COLO829 (cell line): ENCODE measurements at places on chromosomes 1 and 21.

DNA sequence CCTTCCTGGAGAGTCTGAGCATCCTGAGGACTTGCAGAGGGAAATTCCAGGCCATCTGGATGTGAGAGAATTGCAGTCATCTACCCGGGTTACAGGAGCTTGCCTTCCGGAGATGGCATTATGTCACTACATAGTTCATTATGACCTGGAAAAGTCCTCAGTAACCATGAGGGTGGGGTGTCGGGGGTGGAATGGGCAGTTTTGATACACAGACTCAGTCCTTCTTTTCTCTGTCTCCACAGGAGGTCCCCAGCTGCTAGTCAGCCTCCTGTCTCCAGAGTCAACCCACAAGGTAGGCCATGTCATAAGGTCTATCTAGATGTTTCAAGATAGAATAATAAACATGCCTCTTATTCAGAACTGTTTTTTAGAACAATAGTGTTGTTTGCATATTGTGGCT, 268.2 kb upstream of the SGIP1 start:
- DNase-seq, result no peak

DNA sequence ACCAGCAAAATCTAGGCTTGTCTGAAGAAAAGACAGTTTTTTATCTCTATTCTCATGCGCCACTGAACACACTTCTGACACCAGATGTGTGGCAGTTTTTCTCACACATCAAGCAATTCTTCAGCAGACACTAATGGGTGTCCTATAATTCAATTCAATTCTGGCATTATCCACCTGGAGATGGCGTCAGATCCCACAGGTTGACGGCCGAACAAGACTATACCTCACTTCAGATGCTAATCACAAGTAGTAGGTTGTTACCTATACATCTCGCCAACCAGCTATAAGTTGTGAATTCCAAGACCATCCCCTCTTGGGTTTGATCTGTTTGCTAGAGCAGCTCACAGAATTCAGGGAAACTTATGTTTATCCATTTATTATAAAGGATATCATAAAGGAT, 89.9 kb upstream of the ARTN start:
- DNase-seq, result no peak

GRCh38 chr1:13836136-13836535, 136.1 kb downstream of the PRDM2 start:
- no peak for DNase-seq

DNA sequence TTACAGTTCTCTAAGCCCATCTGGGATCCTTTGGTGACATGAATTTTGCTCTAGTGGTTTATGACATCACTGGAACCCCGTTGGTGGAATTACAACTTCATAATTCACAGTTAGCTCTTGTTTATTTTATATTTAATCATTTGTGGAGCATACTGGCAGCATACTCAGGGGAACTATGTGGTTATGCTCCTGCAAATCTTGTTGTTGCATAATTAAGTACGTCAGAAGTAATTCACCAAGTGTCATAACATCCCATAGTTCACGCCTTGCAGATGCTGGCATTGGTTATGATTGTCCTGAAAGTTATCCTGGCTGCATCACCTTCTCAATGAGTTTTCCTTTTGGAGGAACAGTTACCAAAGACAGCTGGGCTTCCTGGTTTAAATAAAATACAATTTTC, 16.5 kb downstream of the PRRX1 start:
- no peak for DNase-seq

DNA sequence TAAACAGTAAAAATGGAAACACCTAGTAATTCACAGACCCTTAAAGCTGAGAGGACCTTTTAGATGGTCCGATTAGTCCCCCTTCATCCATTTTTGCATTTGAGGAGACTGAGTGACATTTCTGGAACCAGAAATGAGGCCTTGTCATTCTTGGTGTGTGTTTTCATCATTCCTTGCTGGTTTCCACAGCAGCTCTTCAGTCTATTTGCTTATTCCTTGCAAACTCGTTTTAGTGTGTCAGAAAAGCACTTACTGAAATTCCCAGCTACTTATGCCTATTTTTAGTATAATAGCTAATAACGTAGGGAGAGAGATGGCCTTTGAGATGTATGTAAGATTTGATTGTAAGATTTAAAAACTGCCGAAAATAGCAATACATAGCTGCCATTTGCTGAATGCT, 70.9 kb downstream of the VPS13D start:
- DNase-seq, result no peak

DNA sequence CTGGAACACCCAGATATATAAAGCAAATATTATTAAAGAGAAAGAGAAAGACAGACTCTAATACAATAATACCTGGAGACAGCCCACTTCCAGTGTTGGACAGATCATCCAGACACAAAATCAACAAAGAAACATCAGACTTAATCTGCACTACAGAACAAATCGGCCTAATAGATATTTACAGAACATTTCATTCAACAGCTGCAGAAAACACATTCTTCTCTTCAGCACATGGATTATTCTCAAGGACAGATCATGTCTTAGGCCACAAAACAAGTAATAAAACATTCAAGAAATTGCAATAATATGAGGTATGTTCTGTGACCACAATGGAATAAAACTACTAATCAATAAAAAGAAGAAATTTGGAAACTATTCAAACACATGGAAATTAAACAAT, 398.3 kb upstream of the DUSP10 start:
- no peak for DNase-seq

GRCh38 chr1:67579623-67580394, 105.2 kb upstream of the GADD45A start:
- DNase-seq, result no peak

DNA sequence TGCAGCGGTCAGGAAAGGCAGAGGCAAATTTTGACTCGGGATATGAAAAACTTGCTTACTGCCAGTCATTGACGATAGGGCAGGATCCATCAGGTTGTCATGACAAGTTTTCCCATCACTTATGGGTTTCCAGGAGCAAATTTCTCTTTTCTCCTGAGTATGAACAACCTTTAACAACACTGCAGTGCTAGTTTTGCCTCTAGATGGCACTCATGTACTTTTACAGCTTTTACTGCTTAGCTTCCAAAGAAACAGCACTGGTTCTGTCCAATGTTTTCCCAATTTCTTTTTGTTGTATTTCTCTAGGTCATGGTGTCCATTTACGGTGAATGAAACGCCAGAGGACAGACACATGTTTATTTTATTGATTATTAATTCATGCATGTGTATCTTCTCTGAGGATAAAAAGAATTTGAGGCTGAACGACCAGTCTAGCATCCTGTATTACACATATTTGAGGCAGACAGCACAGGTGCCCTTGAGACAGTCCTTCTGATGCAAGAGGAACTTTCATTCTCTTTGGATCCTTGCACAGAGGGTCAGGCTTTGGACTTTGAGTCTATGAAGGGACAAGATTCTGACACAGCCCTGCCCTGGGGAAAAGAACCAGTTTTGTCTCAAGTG, 112.3 kb upstream of the TRABD2B start:
- DNase-seq, result peak; percentile 51

GRCh38 chr1:223214261-223214807, 71.3 kb upstream of the TLR5 start:
- DNase-seq, result no peak

- DNase-seq, result no peak
These were observed 56.1 kb upstream of the HAO2 start for GRCh38 chr1:119312500-119312899.

DNA sequence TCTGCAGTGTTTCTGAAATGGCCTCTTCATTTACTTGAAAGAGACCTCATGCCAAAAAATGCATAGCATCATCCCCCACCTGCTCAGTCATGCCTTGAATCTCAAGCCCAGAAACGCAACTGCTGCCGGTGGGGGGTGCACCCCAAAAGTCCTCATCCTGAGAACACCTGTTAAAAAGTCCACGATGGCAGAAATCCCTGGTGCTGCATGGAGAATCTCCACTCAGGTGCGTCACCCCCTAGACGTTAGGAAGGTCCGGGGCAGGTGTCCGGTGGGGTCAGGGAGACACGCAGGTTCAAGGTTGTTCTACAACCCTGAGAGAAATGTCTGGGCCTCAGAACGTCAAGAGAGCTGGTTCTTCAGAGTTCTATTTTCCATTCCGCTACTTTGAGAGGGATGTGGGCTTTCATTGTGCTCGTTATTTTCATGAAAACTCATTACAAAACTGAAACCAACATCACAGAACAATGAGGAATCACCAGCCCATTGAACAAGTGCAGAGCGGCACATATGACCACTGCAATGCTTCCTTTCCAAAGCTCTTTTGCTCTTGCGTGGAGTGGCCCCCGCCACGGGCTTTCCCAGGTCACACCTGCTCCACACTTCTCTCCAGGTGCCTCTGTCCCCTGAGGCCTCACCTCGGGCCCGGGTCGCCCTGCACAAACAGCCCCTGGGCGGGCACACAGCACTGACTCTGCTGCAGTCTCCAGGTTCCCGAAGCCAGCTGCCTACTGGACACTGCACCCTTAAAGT, 201.9 kb downstream of the TOMM20 start:
- DNase-seq, result no peak

DNA sequence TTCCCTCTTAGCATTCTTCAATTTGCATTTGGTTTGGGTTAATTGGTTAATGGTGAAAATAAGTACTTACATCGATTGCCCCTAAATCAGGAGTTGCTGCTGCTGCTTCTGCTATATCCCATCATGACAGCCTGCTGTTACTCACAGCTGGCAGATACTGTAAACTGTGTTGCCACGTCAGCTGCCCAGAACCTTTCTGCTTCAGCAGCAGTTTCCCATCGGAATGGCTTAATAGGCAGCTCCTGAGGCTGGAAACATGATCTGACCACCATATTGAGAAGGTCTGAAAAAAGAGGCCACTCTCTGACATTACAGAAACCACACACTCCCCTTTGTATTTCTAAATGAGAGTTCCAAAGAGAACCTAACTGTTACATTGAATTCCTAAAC, 14.3 kb upstream of the SEC16B start:
- peak; percentile 71 for DNase-seq

GRCh38 chr1:110952031-110952430, 11.7 kb downstream of the LRIF1 start:
- no peak for DNase-seq

- no peak for DNase-seq
These were observed 26.3 kb downstream of the GADD45A start for GRCh38 chr1:67711158-67711854.

GRCh38 chr1:22064751-22065402, 12.4 kb downstream of the CDC42 start:
- DNase-seq, result no peak

- no peak for DNase-seq
These were observed 27.9 kb upstream of the TRABD2B start for GRCh38 chr1:48025076-48025475.

DNA sequence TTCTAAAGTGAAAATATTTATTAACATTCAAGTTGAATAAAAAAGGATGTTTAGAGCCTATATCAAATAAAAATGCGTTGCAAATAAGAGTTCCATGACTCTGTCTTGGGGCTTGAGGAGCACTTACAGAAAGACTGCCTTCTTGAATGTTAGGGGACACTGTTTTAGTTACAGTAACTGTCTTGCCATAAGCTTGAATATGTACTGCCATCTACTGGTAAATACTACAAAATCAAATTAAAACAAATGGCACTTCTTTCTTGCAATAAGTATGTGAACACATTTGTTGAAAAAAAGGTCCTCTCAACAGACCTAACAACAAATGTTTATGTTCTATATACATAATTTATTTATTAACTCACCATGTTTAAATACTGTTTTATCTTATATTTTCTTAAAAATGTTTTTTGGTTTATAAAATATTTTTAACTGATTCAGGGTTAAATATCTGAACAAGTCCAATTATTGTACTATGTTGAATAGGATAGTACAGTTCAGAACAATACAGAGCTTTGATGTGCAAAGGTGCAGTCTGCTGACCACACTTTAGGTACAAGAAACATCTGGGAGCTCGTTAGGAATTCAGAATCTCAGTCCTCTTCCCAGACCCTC, 199.5 kb downstream of the LRRIQ3 start:
- DNase-seq, result peak; percentile 26

DNA sequence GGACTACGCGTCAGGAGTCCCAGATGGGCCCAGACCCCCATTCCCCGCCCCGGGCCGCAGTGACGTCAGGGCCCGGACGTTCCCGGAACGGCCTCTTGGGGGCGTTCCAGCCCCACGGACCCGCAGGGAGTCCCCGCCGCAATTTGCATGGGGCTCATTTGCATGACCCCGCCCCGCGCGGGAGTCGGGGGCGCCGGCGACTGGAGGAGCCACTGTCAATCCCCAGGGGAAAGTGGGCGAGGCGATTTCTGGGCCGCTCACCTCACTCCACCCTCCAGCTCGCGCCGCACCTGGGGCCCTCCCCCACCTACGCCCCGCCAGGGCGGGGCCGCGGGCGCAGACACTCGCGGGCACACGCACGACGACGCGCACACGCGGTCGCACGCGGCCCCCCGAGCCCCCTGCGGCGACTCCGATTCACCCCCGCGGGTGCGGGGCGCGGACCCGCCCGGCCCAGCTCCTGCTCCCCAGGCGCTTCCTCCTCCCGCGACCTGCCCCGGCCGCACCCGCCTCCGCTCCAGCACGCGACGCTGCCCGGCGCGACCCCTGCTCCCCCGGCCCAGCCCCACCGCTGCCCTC, 13.2 kb downstream of the AGRN start:
- no peak for DNase-seq

DNA sequence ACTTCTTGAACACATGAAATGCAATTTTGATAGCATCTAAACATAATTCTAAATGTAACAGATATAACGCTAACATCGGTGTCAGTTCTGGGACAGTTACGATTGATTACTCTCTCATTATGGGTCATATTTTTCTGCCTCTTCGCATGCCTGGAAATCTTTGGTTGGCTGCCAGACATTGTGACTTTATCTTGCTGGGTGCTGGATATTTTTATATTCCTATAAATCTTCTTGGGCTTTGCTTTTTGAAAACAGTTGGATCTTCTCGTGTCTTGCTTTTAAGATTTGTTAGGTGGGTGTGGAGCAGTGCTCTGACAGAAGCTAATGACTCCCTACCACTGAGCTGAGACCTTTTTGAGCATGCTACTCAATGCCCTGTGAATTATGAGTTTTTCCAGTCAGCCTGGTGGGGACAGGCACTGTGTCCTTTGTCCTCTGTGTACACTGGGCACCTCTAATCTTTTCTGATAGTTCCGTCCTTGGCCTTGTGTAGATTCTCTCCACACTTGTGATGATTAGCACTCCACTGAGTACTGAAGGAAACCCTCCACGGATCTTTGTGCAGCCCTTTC, 28.0 kb upstream of the EDARADD start:
- no peak for DNase-seq

- no peak for DNase-seq
These were observed 4.7 kb downstream of the DDI2 start for GRCh38 chr1:15621975-15622374.

- DNase-seq, result no peak
These were observed 40.5 kb downstream of the CNN3 start for GRCh38 chr1:94886361-94886760.

- DNase-seq, result no peak
These were observed 5.4 kb downstream of the FAM3B start for GRCh38 chr21:41321908-41322495.

GRCh38 chr1:244209955-244210354, 158.9 kb downstream of the ZBTB18 start:
- DNase-seq, result no peak

GRCh38 chr1:156372265-156372586, 3.2 kb downstream of the RHBG start:
- DNase-seq, result no peak

- no peak for DNase-seq
These were observed 2.3 kb downstream of the COX20 start for GRCh38 chr1:244837597-244838258.

- no peak for DNase-seq
These were observed 25.9 kb upstream of the MYOCOS start for GRCh38 chr1:171596119-171596518.

- DNase-seq, result no peak
These were observed 23.1 kb downstream of the HSD11B1 start for GRCh38 chr1:209727785-209728184.

- DNase-seq, result no peak
These were observed 41.6 kb upstream of the MTR start for GRCh38 chr1:236753516-236753915.
